ENCODE measurements at places on chromosomes 1 and 21. TPM values are rescaled to one million over a fixed set of nuclear protein-coding genes. Genes with fewer than 3 reads are reported as not detected.

PLA2G5 gene
- not detected for total RNA-seq

PSRC1 gene
- total RNA-seq = 46.8 TPM

CFHR2 gene
- not detected for total RNA-seq

SLC44A3 gene
- total RNA-seq = 0.31 TPM

WDTC1 gene
- 13.2 TPM for total RNA-seq

TRIM45 gene
- 6.0 TPM for total RNA-seq

RBM8A gene
- total RNA-seq = 86.0 TPM

NEK2 gene
- 42.5 TPM for total RNA-seq

VWA5B1 gene
- not detected for total RNA-seq

HNRNPR gene
- 193 TPM for total RNA-seq

CDCA8 gene
- 20.3 TPM for total RNA-seq

PERM1 gene
- total RNA-seq = 0.17 TPM

IFI44L gene
- total RNA-seq = not detected

TBX19 gene
- total RNA-seq = 0.07 TPM

LRRN2 gene
- 0.12 TPM for total RNA-seq
